MCF 10A (cell line): ENCODE measurements at places on chromosomes 16 and 17. TPM values are rescaled to one million over a fixed set of nuclear protein-coding genes. Genes with fewer than 3 reads are reported as not detected.

The CDRT15 gene
- total RNA-seq = not detected in 2 replicates

The TP53TG3D gene
- not detected in 2 replicates for total RNA-seq

DNA sequence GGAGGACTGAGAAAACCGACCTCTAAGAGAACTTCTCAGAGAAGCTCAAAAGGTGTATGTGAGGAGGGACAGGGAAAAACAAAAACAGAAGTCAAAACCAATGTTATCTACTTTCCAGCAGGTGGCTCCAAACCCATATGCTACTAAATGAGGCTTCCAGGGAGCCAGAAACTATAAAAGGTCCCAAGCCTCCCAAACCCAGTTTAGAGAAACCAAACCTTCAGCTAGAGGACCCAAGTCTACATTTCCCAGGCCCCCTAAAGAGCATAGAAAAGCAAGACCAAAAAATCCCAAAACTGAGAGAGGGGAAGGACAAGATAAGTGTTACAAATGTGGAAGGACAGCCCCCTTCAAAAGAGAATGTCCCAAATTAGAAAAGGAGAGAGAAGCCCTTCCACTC lies 3.7 kb downstream of the HPR start:
- peak; percentile 54 for DNase-seq
- H3K27ac ChIP-seq = peak overlapping the region; percentile 43
- H3K4me3 ChIP-seq = no peak overlapping the region
- no peaks in the 10 kb centered on the region for H3K27me3 ChIP-seq
- H3K4me1 ChIP-seq = no peaks in the 10 kb centered on the region

DNA sequence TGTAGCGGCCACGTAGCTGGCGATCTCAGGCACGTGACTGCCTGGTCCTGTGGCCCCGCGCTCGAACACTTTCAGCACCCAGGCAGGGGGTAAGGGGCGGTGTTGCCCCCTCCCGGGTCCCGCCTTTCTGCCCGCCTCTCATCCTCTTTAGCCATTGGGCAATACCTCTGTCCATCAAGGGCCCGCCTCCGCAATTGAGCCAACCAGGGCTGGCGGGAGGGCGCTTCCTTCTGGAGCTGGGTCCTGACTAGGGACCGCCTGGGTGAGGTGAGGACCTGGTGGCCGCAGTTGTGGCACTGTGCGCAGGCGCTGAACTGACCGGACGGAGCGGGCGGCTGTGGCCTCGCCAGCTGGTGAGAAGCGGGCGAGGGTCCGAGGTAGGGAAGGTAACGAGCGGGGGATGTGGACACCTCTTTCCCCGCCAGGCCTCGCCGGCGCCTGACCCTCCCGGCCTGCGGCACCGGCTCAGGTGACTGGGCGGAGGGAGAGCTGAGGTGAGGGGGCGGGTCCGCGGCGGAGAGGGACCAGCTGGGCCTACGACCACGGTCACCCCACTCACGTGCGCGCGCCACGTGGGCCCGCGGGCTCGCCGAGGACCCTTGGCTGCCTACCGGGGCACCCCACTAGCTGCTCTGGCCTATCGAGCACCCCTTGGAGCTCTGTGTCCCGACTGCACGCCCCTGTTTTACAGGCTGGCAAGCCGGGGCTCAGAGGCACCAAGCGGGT lies at the start of gene PDP2:
Gene PDP2, plus strand, starts transcription at position 228 of the 726 bp plus-strand sequence. CDS start 3,770 bp downstream, outside the sequence.
- H3K4me1 ChIP-seq = peaks cover 11% of the 10 kb centered on the region
- H3K27ac ChIP-seq = peak within 1 kb of the TSS; percentile 90
- H3K27me3 ChIP-seq = no peaks in the 10 kb centered on the region
- peak; percentile 96 for DNase-seq
- peaks cover 15% of the 10 kb centered on the region for H3K36me3 ChIP-seq

DNA sequence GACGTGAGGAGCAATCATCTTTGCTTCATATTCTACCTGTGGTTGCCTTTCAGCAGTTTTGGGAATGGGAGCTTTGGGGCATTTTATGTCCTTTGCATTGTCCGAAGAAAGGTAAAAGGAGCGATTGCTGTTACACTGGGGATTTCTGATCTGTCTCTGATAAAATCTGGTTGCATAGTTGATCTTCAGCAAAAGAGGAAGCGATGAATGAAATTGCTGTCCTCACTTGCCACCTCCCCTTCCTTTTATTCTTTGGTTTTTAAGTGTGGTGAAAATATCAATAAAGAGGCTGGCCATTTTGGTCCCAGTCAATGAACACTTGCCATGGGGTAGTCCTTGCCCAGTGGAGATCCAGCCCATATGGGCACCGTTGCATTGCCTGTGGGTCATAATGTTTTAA lies 236.8 kb downstream of the MSI2 start:
- DNase-seq = no peak
- H3K4me3 ChIP-seq = no peak overlapping the region
- H3K4me1 ChIP-seq = no peaks in the 10 kb centered on the region
- no peaks in the 10 kb centered on the region for H3K27me3 ChIP-seq
- peaks cover 15% of the 10 kb centered on the region for H3K36me3 ChIP-seq

DNA sequence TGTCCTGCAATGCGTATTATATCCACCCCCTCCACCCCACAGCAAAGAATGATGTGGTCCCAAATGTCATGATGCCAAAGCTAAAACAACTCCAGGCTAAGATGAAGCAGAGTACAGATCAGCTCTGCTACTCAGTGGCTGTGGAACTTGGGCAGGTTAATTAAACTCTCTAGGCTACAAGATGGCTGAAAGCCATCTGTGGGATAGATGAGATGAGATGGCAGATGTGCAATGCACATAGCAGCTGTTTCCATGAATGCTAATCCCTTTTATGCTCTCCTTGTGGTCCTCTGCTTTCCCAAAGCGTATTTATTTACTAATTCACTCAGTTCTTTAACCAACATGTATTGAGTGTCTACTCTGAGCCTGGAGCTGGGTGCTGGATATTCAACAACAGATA lies 114.4 kb downstream of the GRIN2A start:
- no peak for DNase-seq
- no peaks in the 10 kb centered on the region for H3K4me1 ChIP-seq
- no peaks in the 10 kb centered on the region for H3K27me3 ChIP-seq
- no peak overlapping the region for H3K4me3 ChIP-seq
- H3K36me3 ChIP-seq = no peaks in the 10 kb centered on the region
- no peak overlapping the region for H3K27ac ChIP-seq

- H3K4me1 ChIP-seq = no peaks in the 10 kb centered on the region
- no peak for DNase-seq
- H3K36me3 ChIP-seq = no peaks in the 10 kb centered on the region
- H3K4me3 ChIP-seq = no peak overlapping the region
- peaks cover 1% of the 10 kb centered on the region for H3K27me3 ChIP-seq
Observed at GRCh38 chr16:31695667-31696066, 168.0 kb downstream of the AHSP start.

GRCh38 chr16:81526199-81526598 lies 81.6 kb downstream of the CMIP start:
- no peaks in the 10 kb centered on the region for H3K27me3 ChIP-seq
- peaks cover 61% of the 10 kb centered on the region for H3K4me1 ChIP-seq
- DNase-seq = peak; percentile 16
- peaks cover 25% of the 10 kb centered on the region for H3K36me3 ChIP-seq

DNA sequence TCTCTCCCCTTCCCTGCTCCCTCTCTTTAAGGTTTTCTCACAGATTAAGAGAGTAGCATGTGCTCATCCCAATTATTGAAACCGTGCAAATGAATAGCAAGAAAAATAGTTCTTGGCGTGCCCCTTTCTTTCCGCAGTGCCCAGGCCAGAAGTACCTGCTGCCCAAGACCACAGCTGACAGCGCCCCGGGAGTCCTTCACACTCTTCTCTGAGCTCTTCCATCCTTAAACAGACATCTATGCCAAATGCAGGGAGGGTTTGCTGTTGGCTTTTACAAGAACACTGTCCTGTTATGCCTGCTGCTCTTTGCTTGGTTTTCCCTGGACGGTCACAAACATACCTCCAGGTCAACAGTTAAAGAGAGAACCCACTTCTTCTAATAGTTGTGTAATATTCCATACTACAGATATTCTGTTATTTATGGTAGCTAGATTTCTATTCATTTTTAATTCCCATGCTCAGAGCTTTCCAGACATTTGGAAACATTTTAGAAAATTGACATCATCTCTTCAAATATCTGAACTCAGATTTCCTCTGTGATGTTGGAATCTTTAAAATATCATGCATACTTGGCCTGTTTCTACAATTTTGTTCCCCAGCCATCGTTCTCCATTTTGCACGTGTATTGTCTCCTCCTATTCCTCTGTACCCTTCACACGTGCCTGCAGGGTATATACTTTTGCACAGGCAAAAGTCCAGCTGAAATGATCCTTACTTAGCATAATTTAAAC lies 416.7 kb downstream of the WWOX start:
- DNase-seq = no peak
- no peaks in the 10 kb centered on the region for H3K36me3 ChIP-seq
- H3K27ac ChIP-seq = no peak overlapping the region
- no peak overlapping the region for H3K4me3 ChIP-seq

DNA sequence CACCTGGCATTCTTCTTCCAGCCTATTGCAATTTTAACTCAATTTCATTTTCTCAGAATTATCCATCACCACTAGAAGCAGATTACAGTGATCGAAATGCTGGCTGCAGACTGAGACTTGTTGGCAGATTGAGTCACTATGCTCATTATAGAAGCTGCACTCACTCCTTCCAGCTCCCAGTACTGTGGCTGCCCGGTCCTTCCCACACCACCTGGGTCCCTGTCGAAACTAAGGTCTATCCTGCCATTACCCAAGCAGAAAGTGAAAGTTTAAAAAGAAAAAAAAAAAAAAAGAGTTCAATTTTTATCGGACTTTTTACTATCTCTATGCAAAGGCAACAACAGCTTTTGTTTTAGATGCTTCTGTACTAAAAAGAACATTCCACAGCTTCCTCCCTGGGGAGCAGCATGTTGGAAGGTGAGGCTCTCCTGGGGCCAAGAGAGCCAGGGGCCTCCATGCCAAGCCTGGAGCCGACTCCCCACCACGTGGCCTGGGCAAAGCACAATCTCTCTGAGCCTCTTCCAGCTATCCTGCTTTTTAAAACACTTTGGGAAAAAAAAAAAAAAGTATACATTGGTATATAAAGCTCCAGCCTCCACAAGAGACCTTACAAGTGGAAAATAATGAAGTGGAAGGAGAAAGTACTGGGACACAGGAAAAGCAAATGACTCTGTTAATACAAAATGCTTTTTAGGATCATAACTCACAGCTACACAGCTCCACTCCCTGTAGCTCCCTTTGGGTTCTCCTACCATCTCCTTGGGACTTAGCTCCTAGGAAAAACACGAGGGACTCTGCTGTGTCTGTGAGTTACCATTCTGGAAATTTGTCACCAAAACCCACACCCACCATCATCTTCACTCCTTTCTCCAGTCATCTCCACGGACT lies 77.8 kb downstream of the USP31 start:
- peak overlapping the region; percentile 44 for H3K4me3 ChIP-seq
- peak overlapping the region; percentile 82 for H3K27ac ChIP-seq
- H3K36me3 ChIP-seq = peaks cover 72% of the 10 kb centered on the region
- H3K27me3 ChIP-seq = no peaks in the 10 kb centered on the region
- peaks cover 19% of the 10 kb centered on the region for H3K4me1 ChIP-seq
- DNase-seq = peak; percentile 10

DNA sequence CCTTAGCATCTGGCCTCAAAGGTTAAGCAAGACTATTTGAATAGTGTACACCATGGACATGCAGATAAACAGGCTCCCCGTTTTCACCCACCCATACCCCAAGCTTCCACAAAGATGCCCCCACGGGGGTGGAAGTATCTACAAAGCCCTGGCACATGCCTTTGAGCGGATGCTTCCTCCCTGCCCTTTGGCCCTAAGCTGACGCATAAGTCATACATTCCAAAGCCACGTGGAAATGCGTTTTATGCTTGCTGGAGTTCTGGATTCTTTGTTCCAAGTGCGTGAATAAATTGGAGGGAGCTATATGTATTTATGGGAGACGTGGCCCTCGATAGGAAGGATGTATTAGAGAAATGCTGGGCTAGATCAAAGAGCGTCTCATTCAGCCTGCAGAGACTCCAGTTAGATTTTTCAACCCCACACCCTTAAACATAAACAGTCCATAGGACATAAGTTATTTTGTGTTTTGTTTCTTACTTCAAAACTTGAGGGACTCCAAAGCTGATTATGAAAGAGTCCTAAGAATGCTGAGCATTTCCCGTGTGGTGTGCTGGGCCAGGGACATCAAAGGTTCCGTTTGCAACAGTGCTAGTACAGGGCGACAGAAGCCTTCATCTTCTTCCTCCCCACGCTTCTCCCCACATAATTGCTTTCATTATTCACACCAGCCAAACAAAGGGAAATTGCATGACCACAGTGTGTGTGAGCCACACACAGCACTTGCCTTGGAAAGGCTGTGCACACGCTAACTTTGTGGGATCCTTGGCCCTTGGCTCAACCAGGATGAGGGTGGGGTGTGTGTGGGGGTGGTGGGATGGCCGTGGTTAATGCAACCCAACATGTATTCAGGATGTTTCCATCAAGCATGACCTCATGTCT lies 73.6 kb downstream of the WIPI1 start:
- peaks cover 13% of the 10 kb centered on the region for H3K4me1 ChIP-seq
- no peaks in the 10 kb centered on the region for H3K36me3 ChIP-seq
- H3K4me3 ChIP-seq = no peak overlapping the region
- H3K27me3 ChIP-seq = no peaks in the 10 kb centered on the region
- DNase-seq = peak; percentile 76
- no peak overlapping the region for H3K27ac ChIP-seq

- H3K27ac ChIP-seq = no peak overlapping the region
- H3K36me3 ChIP-seq = no peaks in the 10 kb centered on the region
- H3K4me1 ChIP-seq = no peaks in the 10 kb centered on the region
- H3K4me3 ChIP-seq = no peak overlapping the region
- no peaks in the 10 kb centered on the region for H3K27me3 ChIP-seq
Observed at GRCh38 chr16:76370344-76370743, 93.1 kb downstream of the CNTNAP4 start.

DNA sequence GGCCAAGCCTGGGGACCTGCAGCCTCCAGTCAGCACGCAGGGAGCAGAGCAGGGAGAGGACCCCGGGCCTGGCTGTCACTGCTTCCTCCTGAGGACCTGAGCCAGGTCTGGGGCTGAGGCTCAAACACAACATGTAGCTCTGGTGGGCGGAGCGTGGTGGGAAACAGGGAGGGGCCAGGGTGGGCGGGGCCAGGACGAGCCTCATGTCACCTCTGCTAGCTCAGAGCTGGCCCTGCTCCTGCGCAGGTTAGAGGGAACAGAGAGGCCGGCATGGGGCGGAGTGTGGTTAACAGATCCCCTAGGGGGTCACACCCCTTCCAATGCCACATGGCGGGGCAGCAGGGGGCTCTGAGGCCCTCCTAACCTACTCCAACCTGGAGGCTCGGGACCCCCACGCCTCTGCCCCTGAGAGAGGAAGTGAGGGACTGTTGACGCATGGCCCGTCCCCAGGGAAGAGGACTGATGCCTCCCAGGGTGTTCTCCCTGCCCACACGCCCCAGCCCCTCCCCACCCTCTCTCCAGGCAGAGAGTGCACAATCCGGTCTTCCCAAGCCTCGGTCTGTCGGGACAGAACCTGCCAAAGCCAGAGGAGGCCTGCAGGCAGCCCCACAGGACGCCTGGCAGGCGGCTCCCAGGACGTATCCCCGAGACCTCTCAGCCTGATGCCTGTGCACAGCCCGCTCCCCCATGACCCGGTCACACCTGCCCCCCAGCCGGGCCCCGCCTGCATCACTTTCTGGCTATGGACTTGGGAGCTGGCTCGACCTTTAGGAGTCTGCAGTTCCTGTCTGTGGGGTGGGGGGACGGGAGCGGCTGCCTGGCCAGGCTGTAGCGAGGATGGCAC lies 15.2 kb downstream of the PIEZO1 start:
- H3K27me3 ChIP-seq = no peaks in the 10 kb centered on the region
- peak overlapping the region; percentile 61 for H3K27ac ChIP-seq
- peaks cover 32% of the 10 kb centered on the region for H3K4me1 ChIP-seq

GRCh38 chr17:4304417-4305027 lies 40.7 kb upstream of the ANKFY1 start:
- no peak overlapping the region for H3K27ac ChIP-seq
- H3K27me3 ChIP-seq = no peaks in the 10 kb centered on the region
- H3K36me3 ChIP-seq = peaks cover 36% of the 10 kb centered on the region
- DNase-seq = peak; percentile 73
